ENCODE measurements at places on chromosomes 4 and X.
A peak's percentile ranks its signal among the peaks of the same experiment; 100 is the strongest.

- H3K4me3 ChIP-seq: no peak overlapping the region
- H3K27ac ChIP-seq: no peak overlapping the region
- DNase-seq: no peak
- no peaks in the 10 kb centered on the region for H3K4me1 ChIP-seq
- no peaks in the 10 kb centered on the region for H3K27me3 ChIP-seq
- H3K36me3 ChIP-seq: no peaks in the 10 kb centered on the region
These were observed 179.3 kb upstream of the TECRL start for GRCh38 chr4:64588507-64588906.

GRCh38 chr4:98682719-98683118 is 24.3 kb upstream of the TSPAN5 start:
- no peaks in the 10 kb centered on the region for H3K36me3 ChIP-seq
- peaks cover 2% of the 10 kb centered on the region for H3K27me3 ChIP-seq
- DNase-seq: no peak
- H3K27ac ChIP-seq: no peak overlapping the region
- H3K4me1 ChIP-seq: peaks cover 3% of the 10 kb centered on the region

DNA sequence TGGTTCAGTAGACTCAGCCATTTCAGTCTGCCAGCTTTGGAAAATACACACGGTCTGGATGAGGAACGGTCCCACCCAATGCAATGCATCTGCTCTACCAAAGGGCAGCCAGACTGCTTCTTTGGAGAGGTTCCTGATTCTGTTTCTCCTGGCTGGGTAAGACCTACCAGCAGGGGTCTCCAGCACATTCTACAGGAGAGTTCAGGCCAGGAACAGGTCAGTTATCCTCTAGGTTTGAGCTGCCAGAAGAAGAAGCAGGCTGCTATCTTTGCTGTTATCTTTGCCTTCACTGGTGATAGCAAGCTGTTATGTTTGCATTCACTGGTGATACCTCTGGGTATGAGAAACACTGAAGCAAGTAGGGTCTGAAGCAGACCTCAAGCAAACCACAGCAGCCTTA is 45.5 kb upstream of the PBDC1 start:
- no peak overlapping the region for H3K4me3 ChIP-seq
- no peak overlapping the region for H3K27ac ChIP-seq
- H3K36me3 ChIP-seq: no peaks in the 10 kb centered on the region

DNA sequence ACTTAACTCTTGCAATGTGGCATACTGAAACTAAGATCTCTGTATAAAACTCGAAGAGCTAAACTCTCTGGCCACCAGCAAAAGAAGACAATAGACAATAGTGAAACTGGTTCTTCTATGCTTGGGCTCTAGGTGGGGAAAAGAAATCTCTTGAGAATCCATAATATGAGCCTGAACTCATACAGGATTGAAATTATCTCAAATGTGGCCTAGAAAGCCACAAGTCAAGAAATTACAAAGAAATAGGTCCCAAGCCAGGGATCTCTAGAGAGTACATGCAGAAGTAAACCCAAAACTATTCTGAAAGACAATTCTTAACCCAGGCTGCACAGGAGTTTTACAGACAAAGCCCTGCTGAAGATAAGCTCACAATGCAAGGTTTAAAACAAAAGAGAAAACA is 127.4 kb downstream of the ANAPC10 start:
- no peak overlapping the region for H3K4me3 ChIP-seq
- no peaks in the 10 kb centered on the region for H3K36me3 ChIP-seq
- H3K4me1 ChIP-seq: no peaks in the 10 kb centered on the region
- H3K27ac ChIP-seq: no peak overlapping the region
- no peaks in the 10 kb centered on the region for H3K27me3 ChIP-seq
- DNase-seq: no peak

DNA sequence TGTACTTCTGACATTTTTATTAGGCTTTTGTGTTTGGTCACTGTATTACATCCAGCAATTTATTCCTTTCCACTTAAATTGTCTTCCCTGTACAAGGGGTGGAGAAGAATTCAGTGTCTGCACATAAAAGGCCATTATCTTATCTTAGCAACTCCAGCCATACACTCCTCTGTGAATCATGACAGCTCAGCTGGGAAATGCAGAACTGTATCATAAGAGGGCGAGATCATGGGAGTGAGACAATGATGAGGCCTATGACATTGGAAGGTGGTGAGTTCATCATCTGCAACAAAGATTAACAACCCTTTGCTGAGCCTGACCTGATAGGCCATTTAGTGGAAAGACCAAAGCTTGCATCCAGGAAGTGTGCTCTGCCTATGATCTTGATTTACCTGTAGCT is 33.3 kb downstream of the SLIT2 start:
- no peak overlapping the region for H3K4me3 ChIP-seq
- H3K36me3 ChIP-seq: no peaks in the 10 kb centered on the region
- H3K4me1 ChIP-seq: no peaks in the 10 kb centered on the region
- no peaks in the 10 kb centered on the region for H3K27me3 ChIP-seq
- no peak overlapping the region for H3K27ac ChIP-seq

GRCh38 chr4:65661471-65661870 is 8.8 kb downstream of the EPHA5 start:
- no peak for DNase-seq
- no peaks in the 10 kb centered on the region for H3K27me3 ChIP-seq
- H3K27ac ChIP-seq: no peak overlapping the region

DNA sequence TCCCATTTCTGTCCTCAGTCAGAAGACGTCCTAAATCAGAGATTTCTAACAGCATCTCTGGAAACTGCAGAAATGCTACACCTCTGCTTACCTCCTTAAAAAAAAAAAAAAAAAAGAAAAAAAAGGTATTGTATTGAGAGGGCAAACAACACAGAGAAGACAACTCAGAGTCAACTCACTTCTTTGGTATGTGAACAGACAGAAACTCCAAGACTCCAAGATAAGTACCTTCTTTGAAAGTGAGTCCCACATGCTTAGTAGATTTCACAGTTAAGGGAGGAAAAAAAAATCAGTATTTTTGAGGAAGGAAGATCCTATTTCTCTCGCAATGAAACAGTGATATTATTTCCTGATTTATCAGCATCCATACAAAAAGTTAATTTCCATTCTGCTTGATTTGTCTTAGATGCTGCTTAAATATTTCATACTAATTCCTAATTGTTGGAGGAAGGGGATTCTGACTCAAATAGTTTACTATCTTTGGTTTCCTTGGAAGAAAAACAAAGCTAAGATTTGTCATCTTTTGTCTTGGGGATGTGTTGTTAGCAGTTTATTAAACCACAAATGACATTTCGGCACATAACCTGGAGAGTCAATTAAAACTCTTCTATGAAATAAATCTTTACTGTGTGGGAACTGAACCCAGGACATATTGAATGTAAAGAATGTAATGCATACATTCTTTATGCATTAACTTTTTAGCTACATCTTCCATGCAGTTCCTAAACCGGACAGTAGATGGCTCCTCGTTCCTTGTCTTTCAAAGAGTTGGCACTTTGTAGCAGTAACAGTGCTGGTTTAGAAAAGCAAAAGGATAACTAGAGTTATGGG is 4.7 kb downstream of the RASGEF1B start:
- H3K27me3 ChIP-seq: peaks cover 9% of the 10 kb centered on the region
- H3K27ac ChIP-seq: no peak overlapping the region
- H3K36me3 ChIP-seq: no peaks in the 10 kb centered on the region
- peaks cover 18% of the 10 kb centered on the region for H3K4me1 ChIP-seq

DNA sequence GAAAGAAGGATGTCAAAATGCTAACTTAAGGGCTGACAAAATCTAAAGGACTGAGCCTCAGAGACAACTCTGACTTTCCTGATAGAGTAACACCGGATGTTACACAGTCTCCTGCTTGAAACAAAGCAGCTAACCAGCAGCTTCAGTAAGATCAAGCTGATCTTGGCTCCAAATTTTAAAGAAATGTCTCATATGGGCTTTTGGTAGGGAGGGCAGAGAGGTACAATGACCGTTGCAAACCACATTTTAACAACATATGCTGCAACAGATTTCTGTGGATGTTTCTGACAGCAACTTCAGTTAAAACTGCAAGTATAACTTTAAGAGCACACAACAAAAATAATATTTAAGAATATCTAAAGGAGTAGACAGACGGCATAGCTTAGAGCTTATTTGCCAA is 9.1 kb downstream of the RPGR start:
- DNase-seq: no peak
- no peaks in the 10 kb centered on the region for H3K4me1 ChIP-seq
- H3K4me3 ChIP-seq: no peak overlapping the region
- H3K36me3 ChIP-seq: no peaks in the 10 kb centered on the region

- DNase-seq: no peak
- no peak overlapping the region for H3K4me3 ChIP-seq
- H3K36me3 ChIP-seq: no peaks in the 10 kb centered on the region
These were observed 140.5 kb downstream of the SOWAHB start for GRCh38 chr4:76757418-76757939.

DNA sequence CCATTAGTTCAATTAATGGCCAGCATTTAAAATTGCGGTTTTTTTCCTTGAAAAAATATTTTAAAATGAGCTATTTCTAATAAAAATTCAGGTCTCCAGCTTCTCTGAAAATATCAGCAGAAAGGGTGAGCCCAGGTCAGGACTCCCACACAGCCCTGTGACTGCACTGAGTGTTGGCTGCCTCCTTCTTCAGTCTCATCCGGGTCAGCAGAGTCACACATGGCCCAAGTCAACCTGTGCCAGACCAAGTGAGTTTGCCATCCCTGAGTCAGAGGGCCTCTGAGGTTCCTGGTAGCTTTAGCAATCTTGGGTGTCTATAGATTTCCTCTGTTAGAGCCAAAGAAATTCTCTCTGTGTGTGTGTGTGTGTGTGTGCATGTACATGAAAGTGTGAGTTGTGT is 22.1 kb upstream of the MSX1 start:
- no peak overlapping the region for H3K4me3 ChIP-seq
- no peak overlapping the region for H3K27ac ChIP-seq
- H3K36me3 ChIP-seq: peaks cover 1% of the 10 kb centered on the region
- peaks cover 6% of the 10 kb centered on the region for H3K27me3 ChIP-seq
- no peaks in the 10 kb centered on the region for H3K4me1 ChIP-seq

DNA sequence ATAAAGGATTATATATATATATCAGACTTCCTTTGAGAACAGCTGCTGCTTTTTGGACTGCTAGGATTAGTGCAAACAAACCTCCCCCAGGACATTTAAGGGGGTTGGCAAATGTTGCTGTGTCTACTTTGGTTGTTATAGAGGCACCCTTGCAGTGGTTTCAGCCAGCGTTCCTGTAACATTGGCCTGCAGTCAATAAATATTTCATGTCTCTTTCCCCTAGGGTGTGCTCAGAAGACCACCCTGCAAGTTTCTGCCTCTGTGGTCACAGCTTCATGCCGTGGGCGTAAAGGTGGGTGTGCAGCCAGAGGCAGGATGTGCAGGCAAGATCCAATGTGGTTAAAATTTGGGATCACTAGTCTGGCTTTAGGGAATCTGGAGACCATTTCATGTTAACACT is 28.9 kb downstream of the FGF5 start:
- H3K27ac ChIP-seq: no peak overlapping the region
- H3K4me1 ChIP-seq: no peaks in the 10 kb centered on the region
- H3K27me3 ChIP-seq: no peaks in the 10 kb centered on the region
- H3K4me3 ChIP-seq: no peak overlapping the region

DNA sequence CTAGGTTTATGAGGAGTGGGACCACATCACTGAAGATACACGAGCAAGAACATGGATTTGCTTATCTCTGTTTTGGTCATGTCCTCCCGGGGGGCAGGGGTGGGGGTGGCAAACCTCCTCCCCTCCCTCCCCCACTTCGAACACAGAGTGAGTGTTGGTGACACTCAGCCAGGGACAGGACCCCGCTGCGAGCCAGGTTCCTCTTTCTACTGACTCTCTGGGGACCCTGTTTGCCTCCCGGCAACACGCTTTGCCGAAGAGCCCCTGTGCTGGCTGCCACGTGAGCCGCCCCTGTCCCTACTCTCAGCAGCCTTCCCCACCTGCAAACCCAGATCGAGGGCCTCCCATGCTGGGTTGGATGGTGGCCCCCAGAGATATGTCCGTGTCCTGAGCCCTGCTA is 34.7 kb downstream of the P2RY8 start:
- peak overlapping the region; percentile 64 for H3K27ac ChIP-seq
- H3K36me3 ChIP-seq: peaks cover 45% of the 10 kb centered on the region
- peaks cover 48% of the 10 kb centered on the region for H3K4me1 ChIP-seq
- no peak for DNase-seq
- H3K4me3 ChIP-seq: no peak overlapping the region
- H3K27me3 ChIP-seq: no peaks in the 10 kb centered on the region

- H3K27me3 ChIP-seq: peaks cover 10% of the 10 kb centered on the region
- no peaks in the 10 kb centered on the region for H3K36me3 ChIP-seq
- peaks cover 42% of the 10 kb centered on the region for H3K4me1 ChIP-seq
- DNase-seq: peak; percentile 58
- peak overlapping the region; percentile 86 for H3K4me3 ChIP-seq
These were observed 2.3 kb downstream of the SH3TC1 start for GRCh38 chr4:8201321-8201781.

- H3K4me3 ChIP-seq: peak within 1 kb of the TSS; percentile 89
- H3K27ac ChIP-seq: peak within 1 kb of the TSS; percentile 89
- H3K27me3 ChIP-seq: no peaks in the 10 kb centered on the region
- H3K36me3 ChIP-seq: no peaks in the 10 kb centered on the region
These were observed at the start of gene VAMP7 for GRCh38 chrX:155881158-155881993. Gene VAMP7 (plus strand): TSS chrX:155881345. CDS start chrX:155889467, 8,122 bp downstream.

- H3K36me3 ChIP-seq: no peaks in the 10 kb centered on the region
- no peak for DNase-seq
- H3K27ac ChIP-seq: no peak overlapping the region
- H3K4me3 ChIP-seq: no peak overlapping the region
These were observed 19.2 kb downstream of the MEPE start for GRCh38 chr4:87851953-87852352.

GRCh38 chrX:77276742-77277141 is 170.4 kb upstream of the FGF16 start:
- H3K4me1 ChIP-seq: no peaks in the 10 kb centered on the region
- no peaks in the 10 kb centered on the region for H3K36me3 ChIP-seq
- no peak overlapping the region for H3K4me3 ChIP-seq
- DNase-seq: no peak
- H3K27ac ChIP-seq: no peak overlapping the region

DNA sequence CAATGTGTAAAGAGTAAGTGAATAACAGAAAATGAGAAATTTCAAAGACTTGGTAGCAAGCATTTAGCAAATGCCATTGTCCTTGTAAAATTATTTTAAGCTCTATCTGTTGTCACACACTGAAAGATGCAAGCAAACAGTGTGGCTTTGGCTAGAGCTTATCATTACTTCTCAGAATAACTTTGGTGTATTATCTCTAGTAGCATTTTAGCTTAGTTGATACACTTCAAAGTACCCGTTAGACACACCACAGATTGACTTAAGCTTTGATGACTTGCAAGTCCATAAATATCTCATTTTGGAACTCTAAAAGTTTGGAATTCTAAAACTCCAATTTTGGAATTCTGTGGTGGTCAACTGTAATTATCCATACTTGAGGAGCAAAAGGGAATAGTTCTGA is 98.6 kb downstream of the PDLIM5 start:
- H3K27me3 ChIP-seq: no peaks in the 10 kb centered on the region
- H3K36me3 ChIP-seq: no peaks in the 10 kb centered on the region
- H3K4me3 ChIP-seq: no peak overlapping the region
- no peak overlapping the region for H3K27ac ChIP-seq

- no peak overlapping the region for H3K27ac ChIP-seq
- H3K27me3 ChIP-seq: no peaks in the 10 kb centered on the region
- no peaks in the 10 kb centered on the region for H3K36me3 ChIP-seq
- H3K4me3 ChIP-seq: no peak overlapping the region
- DNase-seq: no peak
- no peaks in the 10 kb centered on the region for H3K4me1 ChIP-seq
These were observed 477.5 kb downstream of the SPRY1 start for GRCh38 chr4:123874063-123874462.

- H3K4me3 ChIP-seq: no peak overlapping the region
- no peak for DNase-seq
- no peaks in the 10 kb centered on the region for H3K27me3 ChIP-seq
- peaks cover 33% of the 10 kb centered on the region for H3K36me3 ChIP-seq
- no peak overlapping the region for H3K27ac ChIP-seq
- no peaks in the 10 kb centered on the region for H3K4me1 ChIP-seq
These were observed 76.4 kb upstream of the F8A3 start for GRCh38 chrX:155534800-155535199.

Measured in activated naive CD4-positive, alpha-beta T cell treated with anti-CD3 and anti-CD28 coated beads, Interleukin-2, amount 10 ng/mL, durations not matched to agents 7 days and 5 days (primary cell).